Fibroblast of lung (primary cell): ENCODE measurements at places on chromosomes 2 and 18.

DNA sequence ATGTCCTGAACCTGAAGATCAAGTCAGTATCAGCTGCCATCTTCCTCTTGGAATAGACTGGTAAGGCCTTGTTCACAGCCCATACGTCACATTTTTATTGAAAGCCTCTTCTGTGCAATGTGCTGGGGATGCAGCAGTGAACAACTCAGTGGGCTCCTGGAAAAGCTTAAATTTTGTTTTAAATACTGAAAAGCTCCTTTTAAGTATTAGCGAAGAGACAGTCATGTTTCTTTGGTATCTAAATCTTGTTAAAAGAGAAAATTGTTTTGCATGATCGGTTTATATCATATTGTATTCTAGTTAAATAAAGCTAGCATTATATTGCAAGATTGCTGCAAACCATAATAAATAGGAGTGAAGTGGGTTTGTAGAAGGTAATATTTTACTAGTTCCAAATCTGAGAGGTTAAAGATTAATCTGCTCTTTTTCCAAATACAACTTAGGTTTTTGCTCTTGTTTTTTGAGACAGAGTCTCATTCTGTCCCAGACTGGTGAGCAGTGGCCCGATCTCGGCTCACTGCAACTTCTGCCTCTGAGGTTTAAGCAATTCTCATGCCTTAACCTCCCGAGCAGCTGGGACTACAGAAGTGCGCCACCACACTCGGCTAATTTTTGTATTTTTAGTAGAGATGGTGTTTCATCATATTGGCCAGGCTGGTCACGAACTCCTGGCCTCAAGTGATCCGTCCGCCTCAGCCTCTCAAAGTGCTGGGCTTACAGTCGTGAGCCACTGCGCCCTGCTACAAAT, 1.6 kb upstream of the RMDN2 start:
- DNase-seq, result no peak

DNA sequence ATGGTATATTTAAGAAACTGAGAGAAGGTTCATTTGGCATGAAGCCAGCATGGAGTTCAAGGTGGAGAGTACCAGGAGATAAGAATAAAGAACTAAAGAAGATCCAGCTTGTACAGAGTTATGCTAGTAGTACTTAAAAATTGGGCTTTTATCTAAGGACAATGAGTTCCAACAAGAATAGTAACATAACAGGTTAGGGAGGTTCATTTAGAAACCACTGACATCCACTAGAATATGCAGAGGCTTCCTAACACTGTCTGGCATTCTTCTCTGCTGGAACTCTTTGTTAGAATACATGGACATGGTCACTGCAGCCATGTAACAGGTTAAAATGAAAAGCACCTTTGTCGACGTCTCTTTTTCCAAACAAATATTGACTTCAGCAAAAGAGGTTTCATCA, 42.6 kb upstream of the DSC1 start:
- no peak for DNase-seq

DNA sequence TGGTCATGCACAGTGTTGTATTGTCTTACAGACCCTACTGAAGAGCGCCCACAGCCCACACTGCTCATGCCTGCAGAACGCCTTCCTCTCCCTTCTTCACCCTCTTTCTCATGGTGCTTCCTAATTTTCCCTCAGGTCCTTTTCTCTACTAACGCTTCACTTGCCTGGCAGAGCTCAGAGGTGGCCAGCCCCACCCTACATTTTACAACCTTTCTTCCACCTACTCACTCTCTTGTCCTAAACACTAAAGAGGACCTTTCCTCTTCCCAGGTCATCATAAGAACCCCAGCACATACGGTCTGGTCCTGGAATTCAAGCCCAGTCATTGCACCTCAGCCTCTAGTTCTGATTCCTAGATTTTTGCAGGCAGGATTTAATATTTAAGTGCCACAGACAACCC, 11.7 kb upstream of the LGALSL start:
- no peak for DNase-seq

- peak; percentile 5 for DNase-seq
Measured at GRCh38 chr2:121804340-121804739, 48.9 kb downstream of the TSN start.

DNA sequence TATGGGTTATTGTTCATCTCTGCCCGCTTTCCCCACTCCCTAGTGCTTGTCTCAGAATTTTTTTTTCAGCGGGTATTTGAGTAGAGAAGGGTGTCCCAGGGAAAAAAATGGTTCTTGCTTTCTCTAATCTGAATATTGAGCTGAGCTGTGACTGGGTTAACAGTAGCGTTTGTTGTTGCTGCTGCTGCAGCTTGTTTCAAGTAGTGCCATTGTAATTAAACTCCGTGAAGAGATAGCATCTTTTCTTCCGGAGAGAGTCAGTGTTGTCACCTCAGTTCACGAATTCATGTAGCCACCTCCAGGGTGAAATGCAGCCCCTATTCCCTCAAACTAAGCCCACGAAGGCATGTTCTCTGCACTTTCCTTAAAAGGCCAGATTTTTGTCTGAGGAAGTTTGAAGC, 1.5 kb upstream of the AAK1 start:
- DNase-seq, result no peak

GRCh38 chr18:21298351-21298750, 56.3 kb downstream of the GREB1L start:
- no peak for DNase-seq

- DNase-seq, result peak; percentile 47
Measured at GRCh38 chr2:62662554-62662953, 43.0 kb upstream of the EHBP1 start.

DNA sequence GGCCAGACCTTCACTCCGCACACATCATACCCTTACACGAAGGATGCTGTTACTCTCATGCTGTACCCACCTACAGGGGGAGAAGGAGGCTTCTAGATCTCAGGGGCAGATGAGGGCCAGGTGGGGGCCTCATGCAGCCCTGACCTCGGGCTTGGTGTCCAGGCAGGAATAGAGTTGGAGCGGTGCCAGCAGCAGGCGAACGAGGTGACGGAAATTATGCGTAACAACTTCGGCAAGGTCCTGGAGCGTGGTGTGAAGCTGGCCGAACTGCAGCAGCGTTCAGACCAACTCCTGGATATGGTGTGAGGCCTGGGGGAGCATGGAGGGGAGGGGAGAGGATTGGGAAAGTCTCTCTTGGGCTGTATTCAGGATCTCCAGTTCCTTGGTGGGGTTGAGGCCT, 4.0 kb upstream of the RNF181 start:
- DNase-seq, result no peak

DNA sequence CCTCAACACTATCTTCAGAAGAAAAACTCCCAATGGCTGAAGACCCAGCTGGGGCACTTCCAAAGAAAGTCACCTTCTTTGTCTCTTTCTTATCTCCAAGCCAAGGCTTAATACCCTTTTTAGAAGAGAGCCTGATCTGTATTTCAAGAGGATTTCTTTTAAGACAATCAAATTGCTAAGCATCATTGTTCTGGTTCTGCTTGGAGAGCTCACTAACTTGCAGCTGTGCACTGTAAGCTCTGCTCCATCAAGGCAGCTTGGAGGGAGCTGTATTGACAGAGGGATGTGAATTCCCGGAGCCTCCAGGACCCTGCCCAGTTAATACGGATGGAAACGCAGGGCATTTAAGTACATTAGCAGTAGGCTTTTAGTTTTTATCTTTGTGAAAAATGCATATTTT, 253.1 kb downstream of the TDRD15 start:
- DNase-seq, result no peak

GRCh38 chr2:51304311-51304710, 272.4 kb upstream of the NRXN1 start:
- no peak for DNase-seq

DNA sequence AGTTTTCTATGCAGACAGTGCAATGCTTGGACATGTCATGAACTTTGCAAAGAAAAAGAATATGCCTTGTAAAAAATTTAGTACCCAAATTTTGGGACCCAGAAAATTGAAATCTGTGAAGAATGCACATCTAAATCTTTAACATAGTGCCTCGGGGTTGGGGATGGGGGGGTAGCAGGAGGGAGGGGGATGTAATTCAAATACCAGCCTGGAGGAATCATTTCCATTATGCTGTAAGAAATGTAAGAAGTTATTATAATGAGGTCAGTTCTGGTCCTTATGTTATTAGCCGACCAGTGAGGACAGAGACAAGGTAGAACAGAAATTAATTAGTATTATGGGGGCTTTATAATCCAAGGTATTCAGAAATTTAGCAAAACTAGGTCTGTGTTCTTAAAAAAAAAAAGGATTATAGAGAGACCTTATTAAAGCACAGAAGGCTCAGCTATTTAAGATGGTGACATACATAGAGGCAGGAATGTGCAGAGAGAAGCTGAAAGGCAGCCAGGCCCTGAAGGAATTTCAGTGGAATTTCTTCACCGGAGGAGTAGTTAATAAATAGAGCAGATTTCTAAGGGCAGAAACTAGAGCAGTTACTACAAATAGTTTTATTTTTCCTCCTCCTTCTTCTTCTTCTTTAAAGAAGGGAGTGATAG, 89.0 kb upstream of the RBMS1 start:
- peak; percentile 60 for DNase-seq

- DNase-seq, result no peak
Measured at GRCh38 chr2:31086590-31086989, 51.6 kb downstream of the GALNT14 start.

GRCh38 chr18:29146068-29146467, 969.1 kb upstream of the CDH2 start:
- no peak for DNase-seq

- peak; percentile 96 for DNase-seq
Measured at GRCh38 chr2:113818382-113818951, 62.0 kb upstream of the SLC35F5 start.

GRCh38 chr2:105301646-105302045, 27.9 kb downstream of the TGFBRAP1 start:
- DNase-seq, result no peak

GRCh38 chr2:37561615-37562569, 109.5 kb downstream of the CDC42EP3 start:
- peak; percentile 88 for DNase-seq

DNA sequence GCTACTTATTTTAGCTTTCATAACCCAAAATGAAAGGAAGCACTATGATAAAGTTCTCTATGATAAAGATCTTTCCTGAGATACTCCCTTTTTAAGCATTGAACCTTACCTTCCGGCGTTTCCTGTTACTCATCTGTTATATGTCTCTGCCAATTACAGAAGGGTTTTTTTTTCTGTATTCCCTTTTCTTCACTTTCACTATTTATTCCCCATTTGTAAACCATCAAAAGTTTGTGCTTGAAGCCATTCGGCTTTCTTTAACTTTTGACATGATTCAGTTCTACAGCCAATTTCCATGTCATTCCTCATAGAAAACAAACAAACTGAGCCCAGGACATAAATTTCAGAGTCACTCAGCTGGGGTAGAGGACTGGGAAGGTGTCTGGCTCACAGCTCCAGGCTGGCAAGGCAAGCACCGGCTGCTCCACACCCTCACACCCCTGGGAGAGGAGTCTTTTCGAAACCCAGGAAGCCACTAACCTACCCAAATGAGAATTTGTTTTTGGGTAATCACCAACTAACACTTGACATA, 429.4 kb upstream of the TRIB2 start:
- DNase-seq, result peak; percentile 38
